ENCODE measurements at places on chromosomes 6 and 20.

DNA sequence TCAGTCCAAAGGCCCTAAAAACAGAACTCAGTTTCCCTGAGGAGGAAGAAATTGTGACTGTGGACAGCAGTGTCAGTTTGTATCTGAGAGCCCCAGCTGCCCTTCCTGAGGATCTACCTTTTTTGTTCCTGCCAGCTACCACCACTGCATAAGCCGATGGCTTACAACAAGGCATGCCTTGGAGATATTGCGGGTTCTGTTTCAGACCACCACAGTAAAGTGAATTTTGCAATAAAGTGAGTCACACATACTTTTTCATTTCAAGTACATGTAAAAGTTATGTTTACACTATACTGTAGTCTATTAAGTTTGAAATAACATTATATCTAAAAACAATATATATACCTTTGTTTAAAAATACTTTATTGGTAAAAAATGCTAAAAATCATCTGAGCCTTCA lies 9.6 kb upstream of the CST3 start:
- no peak for DNase-seq

GRCh38 chr20:764255-764654 lies 4.0 kb downstream of the SLC52A3 start:
- DNase-seq: no peak

- DNase-seq: no peak
Measured at GRCh38 chr6:159984268-159984786, 15.4 kb downstream of the IGF2R start.

DNA sequence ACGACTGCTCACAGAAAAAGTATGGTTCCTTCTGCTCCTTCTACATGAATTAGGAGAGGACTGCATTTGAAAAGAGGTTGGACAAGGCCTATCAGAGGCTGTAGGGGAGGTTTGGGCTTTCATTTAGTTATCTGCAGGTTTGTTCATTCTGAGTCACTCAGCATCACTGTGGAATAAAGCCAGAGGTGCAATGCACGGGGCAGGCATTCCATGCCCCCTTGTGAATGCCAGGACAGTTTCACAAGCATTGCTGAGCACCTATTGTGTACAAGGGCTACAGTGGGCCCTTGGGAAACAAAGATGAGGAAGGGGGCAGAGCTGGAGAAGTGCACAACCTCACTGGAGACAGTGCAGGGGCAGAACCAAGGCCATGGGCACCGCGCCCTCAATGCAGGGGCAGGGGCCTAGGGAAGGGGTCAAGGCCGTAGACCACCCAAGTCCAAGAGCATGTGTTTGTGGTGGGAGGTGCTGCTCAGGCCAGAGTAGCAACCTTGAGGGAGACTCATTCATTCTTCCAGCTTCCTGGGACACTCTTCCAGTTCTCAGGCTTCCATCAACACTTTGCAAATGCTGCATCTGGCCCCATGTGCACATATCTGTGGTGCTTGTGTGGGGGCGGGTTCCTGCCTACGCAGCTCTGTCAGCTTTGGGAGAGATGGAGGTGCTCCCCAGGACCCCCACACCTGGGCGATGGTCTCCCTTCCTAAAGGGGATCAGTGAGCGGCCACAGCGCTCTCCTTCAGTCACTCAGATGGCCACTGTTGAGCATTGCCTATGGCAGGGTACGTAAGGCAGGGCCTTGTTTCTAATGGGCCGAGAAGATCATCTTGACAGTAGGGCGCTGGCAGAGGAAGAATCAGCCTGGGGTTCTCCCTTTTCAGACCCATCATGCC lies 204.5 kb downstream of the SYNDIG1 start:
- no peak for DNase-seq

DNA sequence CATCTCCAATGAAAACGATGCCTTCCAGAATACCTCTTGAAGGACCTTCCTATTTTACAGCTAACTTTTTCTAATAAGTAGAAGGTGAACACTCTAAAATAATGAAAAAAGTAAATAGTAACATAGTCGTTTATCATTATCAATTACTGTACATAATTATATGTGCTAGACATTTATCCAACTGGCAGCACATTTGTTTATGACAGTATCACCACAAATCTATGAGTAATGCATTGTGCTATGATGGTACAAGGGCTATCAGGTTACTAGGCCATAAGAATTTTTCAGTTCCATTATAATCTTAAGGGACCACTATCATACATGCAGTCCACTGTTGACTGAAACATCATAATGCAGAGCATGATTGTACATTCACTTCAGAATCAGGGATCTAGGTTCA lies 68.4 kb downstream of the ATG5 start:
- no peak for DNase-seq

- DNase-seq: no peak
Measured at GRCh38 chr6:114764866-114765265, 422.0 kb upstream of the HS3ST5 start.

DNA sequence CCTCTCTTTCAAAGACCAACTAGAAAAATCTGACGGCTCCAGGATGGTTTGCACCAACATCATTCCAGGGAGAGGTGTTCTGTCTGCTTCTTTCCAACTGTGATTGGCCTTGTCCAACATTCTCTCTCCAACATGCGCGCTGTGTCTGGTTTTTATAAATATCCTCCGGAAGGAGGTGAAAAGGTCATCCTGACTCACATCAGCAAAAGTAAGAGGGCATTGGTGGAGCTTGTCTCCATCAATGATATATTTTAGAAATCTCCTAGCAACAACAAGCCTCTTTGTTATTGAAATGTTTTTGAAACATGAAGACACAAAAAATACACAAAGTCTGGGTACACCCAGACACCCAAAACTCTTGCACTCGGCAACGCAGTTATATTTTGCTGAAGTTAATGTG lies 475.3 kb upstream of the JARID2 start:
- no peak for DNase-seq

All from NCI-H510A treated with DMSO at 0.1 percent for 48 hours (cell line).